Testis (tissue), 5 donors: ENCODE measurements at places on chromosomes 5 and 9. TPM values are rescaled to one million over a fixed set of nuclear protein-coding genes. Genes with fewer than 3 reads are reported as not detected.

DNA sequence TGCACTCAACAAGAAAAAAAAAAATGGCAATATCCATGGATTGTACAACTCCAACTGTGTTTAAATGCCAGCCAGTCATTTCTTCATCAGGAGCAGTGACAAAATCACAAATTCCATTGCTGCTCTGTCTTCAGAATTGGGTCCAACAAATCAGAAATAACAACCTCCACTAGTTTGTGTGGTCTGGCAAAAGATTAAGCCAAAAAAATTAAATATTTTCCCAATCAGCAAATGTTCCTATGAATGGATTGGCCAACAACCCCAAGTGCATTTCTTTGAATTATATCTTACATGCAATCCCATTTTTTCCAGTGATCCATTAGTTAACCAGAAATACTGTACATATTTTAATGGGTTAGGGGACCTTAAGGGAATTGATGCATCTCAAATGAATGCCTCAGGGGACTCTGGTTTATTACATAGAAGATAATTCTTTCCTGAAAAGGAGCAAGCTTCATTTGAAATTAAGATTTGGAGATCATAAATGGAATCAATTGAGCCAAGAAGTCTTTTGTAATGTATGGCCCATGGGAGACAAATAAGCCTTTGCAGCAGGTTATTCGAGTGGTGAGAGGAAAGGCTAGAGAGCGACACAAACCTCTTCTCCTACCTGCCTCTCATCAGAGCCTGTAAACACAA lies 131.8 kb downstream of the TLE1 start:
- H3K4me3 ChIP-seq = no peak overlapping the region
- peaks cover 16% of the 10 kb centered on the region for H3K4me1 ChIP-seq
- H3K36me3 ChIP-seq = no peaks in the 10 kb centered on the region
- no peaks in the 10 kb centered on the region for H3K27me3 ChIP-seq

DNA sequence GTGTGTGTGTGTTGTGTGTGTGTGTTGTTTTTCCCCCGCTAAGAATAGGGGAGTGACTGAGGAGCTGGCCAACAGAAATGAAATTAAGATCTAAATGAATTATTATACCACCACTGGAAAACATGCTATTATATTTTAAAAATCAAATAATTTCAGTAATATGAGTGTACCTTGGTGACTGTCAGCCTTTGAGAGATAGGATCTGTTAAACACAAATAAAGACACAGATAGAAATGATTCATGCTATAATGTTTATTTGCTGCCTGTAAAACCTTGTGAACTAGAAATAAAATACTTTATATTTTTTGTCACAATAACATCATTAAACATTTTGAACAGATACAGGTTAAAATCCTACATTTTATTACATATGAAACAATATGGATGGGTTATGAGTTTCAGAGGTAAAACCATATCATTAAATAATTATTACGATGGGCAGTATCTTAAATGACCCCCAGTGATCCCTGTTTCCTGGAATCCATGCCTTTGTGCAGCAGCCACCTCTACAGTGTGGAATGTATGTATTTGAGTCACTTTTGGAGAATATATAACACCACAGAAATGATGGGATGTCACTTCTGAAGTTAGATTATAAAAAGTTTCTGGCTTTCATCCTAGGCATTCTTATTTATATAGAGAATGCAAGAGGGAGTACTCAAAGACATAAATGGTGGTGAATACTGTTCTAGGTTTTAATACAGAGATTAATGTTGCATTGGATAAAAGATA lies 617.2 kb downstream of the CDH18 start:
- no peaks in the 10 kb centered on the region for H3K36me3 ChIP-seq
- H3K4me1 ChIP-seq = no peaks in the 10 kb centered on the region
- H3K27me3 ChIP-seq = no peaks in the 10 kb centered on the region
- no peak overlapping the region for H3K4me3 ChIP-seq

- H3K27ac ChIP-seq = peak overlapping the region; percentile 47
- peaks cover 16% of the 10 kb centered on the region for H3K4me1 ChIP-seq
- peak; percentile 33 for DNase-seq
- H3K4me3 ChIP-seq = no peak overlapping the region
Measured at GRCh38 chr5:145975361-145976066, 39.1 kb downstream of the SH3RF2 start.

GRCh38 chr5:143896966-143897365 lies 85.0 kb downstream of the HMHB1 start:
- H3K4me3 ChIP-seq = no peak overlapping the region
- H3K36me3 ChIP-seq = no peaks in the 10 kb centered on the region
- no peak for DNase-seq
- H3K27me3 ChIP-seq = no peaks in the 10 kb centered on the region

- peaks cover 19% of the 10 kb centered on the region for H3K4me1 ChIP-seq
- no peaks in the 10 kb centered on the region for H3K36me3 ChIP-seq
- no peak for DNase-seq
Measured at GRCh38 chr5:33794550-33795181, 97.1 kb downstream of the ADAMTS12 start.

DNA sequence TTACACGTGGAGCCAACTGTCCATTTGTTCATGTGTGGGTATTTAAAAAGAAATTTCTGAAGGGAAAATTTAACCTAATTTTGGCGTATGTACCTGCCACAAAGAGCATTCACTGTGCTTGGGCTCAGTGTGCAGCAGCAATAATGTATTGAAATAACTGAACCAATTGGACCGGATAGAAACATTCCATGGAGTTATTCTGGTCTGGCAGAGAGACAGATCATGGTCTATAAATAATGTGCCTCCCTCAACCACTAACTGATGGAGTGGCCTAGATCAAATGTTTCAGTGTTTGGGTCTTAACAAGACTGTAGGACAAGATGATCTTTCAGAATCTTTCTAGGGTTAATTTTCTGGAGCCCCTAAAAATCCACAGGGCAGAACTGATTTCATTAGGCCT lies 469.7 kb downstream of the PRELID2 start:
- H3K4me3 ChIP-seq = no peak overlapping the region
- no peak overlapping the region for H3K27ac ChIP-seq
- no peaks in the 10 kb centered on the region for H3K4me1 ChIP-seq
- no peaks in the 10 kb centered on the region for H3K27me3 ChIP-seq

Gene SPAG8
- polyA plus RNA-seq = 81.5 TPM

Gene ZNF782
- polyA plus RNA-seq = 5.1 TPM

Gene GOLM1
- polyA plus RNA-seq = 37.0 TPM

Gene HK3
- 10.9 TPM for polyA plus RNA-seq

Gene TMEM171
- polyA plus RNA-seq = 1.1 TPM
